ENCODE measurements at places on chromosomes 5 and 9.

GRCh38 chr9:95061916-95062595 is 255.5 kb downstream of the FANCC start:
- no peak for DNase-seq

DNA sequence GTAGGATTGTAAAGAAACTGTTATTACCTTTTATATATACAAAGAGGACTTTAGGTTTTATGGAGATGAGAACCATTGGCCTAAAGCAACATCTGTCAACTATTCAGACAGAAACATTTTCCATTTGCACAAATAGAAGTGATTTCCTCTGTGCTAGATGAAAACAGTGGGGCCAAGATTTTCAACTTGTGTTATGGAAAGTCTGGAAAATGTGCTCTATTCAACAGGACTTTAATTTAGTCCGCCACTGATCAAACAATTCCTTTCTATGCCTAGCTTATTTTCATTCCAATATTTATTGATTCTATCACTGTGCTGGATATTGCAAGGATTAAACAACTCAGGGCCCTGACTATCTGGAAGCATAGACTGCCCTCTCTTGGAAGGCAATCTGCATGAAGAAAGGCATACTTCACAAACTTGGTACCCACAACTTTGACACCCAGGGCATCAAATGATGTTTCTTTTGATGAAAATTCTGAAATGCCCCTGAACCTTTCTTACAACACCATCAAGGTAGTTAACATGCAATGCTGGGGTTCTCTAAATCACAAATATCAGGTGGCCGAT is 126.6 kb upstream of the HMHB1 start:
- no peak for DNase-seq

DNA sequence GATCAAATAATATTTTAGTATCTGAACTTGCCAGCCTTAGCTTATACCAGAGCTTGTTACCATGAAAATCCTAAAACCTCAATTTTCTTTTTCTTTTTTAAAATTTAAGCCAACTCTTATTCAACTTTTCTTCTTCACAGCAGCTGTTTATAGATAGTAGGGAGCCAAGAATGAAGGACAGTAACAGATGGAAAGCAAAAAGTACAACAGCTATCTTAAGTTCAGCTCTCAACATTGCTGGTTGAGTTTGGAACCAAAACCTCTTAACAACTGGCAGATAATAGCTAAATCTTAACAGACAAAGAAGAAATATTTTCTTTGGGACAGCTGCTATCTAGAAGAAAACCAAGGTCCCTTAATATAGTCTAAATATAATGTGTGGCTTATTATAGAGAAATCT is 74.7 kb downstream of the PJA2 start:
- DNase-seq = no peak

DNA sequence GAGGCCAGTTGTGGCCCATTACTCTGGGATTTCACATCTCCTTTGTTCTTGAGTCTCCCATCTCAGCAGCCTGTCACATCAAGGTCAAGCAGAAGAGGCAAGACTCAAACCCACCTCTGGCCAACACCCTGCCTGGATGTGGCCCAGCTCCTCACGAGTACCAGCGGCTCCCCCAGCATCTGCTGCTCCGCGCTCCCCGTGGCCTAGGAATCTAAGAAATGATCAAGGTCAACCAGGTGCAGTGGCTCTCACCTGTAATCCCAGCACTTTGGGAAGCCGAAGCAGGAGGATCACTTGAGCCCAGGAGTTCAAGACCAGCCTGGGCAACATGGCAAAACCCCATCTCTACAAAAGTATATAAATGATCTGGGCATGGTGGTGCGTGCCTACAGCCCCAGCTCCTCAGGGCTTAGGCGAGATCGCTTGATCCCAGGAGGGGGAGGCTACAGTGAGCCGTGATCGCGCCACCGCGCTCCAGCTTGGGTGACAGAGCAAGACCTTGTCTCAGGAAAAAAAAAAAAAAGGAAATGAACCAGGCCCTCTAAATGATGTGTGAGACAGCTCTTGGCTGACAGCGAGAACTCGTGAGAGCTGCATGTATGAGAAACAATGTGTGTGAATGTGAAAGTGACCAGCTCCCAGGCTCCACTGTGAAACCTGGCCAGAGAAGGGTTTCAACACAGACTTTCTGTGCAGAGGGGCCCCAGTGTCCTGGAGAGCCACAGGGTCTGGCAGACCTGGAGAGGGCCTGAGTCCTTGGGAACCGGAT is 61.6 kb upstream of the ANGPTL2 start:
- no peak for DNase-seq

- DNase-seq = no peak
These were observed 23.0 kb downstream of the SPEF2 start for GRCh38 chr5:35640623-35641022.

- no peak for DNase-seq
These were observed 330.7 kb upstream of the ADAMTSL1 start for GRCh38 chr9:18143073-18143745.

DNA sequence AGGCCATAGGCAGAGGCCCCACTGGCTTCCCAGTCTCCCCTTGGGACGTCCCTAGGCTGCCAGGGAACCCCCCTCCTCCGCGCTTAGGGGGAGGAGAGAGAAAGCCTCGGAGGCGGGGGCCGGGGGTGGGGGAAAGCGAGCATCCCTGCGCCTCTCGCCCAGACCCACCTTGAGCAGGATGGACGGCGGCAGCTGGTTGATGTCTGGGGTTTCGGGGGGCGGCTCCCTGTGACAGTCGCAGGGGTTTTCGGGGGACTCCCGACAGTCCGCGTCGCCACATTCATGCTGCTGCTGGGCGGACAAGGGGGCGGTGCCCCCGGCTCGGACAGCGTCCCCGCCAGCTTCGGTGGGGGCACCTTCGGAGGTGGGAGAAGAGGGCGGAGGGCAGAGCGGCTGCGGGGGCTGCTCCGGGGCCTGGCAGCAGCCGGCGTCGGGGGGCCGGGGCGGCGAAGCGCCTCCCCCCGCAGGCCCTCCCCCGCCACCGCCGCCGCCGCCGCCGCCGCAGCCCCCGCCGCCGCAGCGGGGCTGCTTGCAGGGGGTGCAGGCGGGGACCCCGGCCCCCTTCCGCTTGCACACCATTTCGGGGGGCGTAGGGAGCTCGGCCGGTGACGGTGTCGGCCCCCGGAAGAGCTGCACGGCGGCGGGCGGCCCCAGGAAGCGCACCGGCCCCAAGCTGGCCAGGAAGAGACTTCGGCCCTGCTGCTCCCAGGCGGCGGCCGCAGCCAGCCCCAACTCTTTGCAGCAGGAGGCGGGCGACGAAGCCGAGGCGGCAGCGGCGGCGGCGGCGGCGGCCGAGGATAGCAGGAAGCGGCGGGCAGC is 1.2 kb downstream of the FBXL17 start:
- peak; percentile 16 for DNase-seq

- no peak for DNase-seq
These were observed 59.3 kb downstream of the SLC46A2 start for GRCh38 chr9:112831281-112831851.

- DNase-seq = no peak
These were observed 41.7 kb downstream of the KCNV2 start for GRCh38 chr9:2758898-2759510.

GRCh38 chr5:2996687-2997086 is 245.2 kb upstream of the IRX2 start:
- DNase-seq = no peak

DNA sequence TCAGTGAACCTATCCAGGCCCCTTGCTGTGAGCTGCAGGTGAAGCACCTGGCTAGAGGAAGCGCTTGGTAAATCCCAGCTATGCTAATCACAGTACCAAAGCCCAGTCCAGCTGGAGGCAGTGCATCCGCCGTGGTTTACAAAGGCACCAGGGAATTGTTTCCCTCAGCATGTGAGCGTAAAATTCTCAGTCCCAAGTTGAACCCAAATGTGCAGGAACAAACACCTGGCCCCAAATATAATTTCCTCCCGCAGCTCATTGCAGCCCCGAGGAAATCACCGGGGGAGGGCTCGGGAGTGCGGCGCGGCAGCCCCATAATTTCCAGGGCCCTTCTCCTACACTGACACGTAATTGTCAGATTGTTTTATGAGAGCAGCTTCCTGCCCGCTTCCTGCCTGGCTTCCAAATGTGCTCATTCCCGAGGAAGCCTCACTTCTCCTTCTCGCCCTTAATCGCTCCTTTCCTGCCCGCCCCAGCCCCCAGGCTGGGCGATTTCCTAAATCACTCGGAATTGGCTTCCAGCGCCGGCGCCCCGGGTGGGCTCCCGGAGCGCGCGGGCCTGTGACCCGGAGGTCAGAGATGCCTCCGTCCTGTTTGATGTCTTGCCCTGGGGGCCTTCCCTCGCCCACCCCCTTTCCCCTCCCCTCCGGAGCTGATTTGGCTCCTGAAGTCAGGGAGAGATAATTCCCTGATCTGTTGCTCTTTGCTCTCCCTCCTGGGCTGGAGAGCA is 134.4 kb downstream of the FGF1 start:
- peak; percentile 1 for DNase-seq

DNA sequence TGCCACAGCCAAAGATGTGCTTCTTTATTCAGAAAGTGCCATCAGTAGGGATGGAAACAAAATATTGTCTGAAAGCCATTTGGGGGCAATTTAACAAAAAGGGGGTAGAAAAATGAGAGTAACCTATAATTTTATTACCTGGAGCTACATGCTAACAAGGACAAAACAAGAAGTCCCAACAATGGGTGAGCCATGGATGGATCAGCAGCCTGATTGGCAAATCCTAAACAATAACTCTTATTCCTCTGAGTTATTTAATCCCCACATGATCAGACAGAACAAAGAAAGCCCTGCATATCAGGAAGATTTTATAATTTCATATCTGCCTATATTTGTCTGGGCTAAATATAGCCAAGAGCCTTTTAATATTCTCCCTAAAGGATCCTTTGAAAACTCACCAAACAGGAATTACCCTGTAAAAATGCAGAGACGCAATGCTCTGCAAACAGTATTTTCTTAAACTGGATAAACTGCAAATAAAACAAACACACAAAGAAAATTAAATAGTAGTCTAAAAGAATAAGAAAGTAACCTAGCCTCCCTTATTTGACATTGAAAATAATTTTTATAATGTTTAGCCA is 483.4 kb downstream of the ZNF608 start:
- DNase-seq = no peak

DNA sequence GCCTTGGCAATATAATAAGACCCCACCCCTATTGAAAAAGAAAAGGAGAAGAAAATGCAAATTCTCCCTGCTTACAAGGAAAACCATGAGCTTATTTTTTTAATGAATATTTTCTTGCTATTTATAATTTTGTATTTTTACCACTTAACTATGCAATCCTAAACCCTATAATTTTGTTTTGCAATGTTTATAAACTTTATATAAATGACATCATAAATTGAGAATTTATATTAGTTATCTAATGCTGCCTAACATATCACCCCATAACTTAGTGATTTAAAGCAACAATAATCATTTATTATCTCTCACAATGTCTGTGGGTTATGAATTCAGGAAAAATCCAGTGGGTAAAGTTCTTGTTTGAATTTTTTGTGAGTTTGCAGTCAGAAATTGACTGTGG is 369.1 kb downstream of the TAF11L14 start:
- DNase-seq = no peak
